ENCODE measurements at places on chromosomes 5 and 9.

GRCh38 chr5:109412981-109413402 lies 3.2 kb upstream of the PJA2 start:
- no peak for DNase-seq

DNA sequence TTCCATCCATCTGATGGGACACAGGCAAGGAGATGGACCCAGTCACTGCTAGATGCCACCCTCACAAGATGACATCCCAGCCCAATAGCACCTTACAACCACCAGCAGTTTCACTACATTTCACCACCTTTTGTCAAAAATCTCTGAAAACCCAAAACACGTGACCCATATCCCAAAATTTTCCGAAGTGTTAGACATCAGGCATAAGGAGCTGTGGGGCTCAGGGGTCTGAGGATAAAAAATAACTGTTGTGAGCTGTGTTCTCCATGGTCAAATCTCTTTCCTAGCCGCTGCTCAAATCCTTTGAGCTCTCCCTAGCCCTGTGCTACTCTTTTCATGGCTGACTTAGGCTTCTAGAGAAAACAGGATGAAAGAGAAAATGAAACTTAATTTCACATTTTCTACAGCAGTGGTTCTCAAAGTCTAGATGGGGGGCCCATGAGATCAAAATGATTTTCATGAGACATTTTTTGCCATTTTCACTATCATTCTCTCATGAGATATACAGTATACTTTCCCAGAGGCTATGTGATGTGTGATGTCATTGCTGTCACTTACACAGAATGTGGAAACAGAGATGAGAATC lies 40.7 kb downstream of the TIMD4 start:
- no peak for DNase-seq

GRCh38 chr5:132951897-132952296 lies 11.5 kb downstream of the AFF4 start:
- DNase-seq, result no peak

GRCh38 chr9:19232823-19233194 lies 2.3 kb downstream of the DENND4C start:
- no peak for DNase-seq

GRCh38 chr5:72035831-72036230 lies 71.4 kb upstream of the MAP1B start:
- DNase-seq, result no peak

DNA sequence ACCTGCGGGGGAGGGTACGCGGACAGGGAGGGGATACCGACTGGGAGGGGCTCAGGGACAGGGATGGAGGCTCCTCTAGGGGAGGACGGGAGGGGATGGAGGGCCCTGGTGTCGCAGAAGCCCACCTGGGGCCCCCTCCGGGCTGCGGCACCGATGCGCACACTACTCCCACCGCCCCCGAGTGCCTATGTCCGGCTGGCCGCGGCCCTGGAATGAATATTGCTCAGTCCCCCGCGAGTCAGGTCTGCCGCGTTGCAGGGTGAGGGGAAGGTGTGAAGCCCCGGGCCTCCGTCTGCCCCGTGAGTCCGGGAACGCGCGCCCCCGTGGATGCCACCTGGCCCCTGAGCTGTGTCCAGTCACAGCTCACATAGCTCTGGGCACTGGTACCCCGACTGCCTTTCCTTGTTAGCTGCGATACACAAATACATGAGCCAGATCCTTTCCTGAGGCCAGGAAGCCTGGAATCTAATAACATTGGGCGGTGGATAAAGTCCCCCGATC lies 44.5 kb upstream of the PRSS3 start:
- DNase-seq, result no peak

DNA sequence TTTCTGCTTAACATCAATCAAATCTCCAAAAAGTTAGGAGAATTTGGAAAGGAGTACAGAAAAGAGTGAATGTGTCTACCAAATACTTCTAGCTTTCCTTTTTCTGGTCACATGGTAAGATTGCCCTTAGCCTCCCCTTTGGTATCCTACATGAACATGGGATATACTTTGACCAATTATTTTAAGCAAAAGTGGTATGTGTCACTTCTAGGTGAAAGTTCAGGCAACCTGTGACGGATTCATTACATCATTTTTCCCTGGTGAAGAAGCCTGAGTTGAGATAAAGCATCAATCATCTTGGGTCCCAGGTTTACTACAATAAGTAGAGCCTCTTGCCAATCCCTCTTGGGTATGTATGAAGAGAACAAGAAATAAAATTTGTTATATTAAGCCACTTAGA lies 419.2 kb downstream of the PDE4D start:
- DNase-seq, result no peak

- DNase-seq, result peak; percentile 85
Measured at GRCh38 chr9:95462249-95463147, 54.3 kb downstream of the PTCH1 start.

DNA sequence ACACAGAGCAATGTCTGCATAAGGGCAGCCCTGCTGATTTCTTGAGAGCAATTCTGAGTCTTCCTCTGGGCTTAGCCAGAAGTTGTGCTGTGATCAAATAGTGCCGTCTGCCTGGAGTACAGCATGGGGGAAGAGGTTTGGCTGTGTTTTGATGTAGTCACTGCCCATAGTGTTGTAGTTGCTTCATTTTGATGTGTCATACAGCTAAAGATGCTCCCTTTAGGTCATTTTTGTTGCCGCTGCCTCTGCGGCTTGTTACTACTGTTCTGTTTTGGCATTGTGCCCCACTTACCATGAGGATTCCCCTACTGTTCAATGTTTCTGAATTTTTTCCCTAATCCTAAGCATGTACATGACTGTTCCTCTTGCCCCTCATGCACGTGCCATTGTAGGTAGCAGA lies 23.0 kb downstream of the SLC36A1 start:
- no peak for DNase-seq

GRCh38 chr9:126326228-126327005 lies at the start of gene MVB12B:
Gene MVB12B (plus strand): TSS chr9:126326829. CDS start chr9:126326930, 101 bp downstream.
- DNase-seq, result no peak

- no peak for DNase-seq
Measured at GRCh38 chr5:128469912-128470311, 68.1 kb downstream of the FBN2 start.

DNA sequence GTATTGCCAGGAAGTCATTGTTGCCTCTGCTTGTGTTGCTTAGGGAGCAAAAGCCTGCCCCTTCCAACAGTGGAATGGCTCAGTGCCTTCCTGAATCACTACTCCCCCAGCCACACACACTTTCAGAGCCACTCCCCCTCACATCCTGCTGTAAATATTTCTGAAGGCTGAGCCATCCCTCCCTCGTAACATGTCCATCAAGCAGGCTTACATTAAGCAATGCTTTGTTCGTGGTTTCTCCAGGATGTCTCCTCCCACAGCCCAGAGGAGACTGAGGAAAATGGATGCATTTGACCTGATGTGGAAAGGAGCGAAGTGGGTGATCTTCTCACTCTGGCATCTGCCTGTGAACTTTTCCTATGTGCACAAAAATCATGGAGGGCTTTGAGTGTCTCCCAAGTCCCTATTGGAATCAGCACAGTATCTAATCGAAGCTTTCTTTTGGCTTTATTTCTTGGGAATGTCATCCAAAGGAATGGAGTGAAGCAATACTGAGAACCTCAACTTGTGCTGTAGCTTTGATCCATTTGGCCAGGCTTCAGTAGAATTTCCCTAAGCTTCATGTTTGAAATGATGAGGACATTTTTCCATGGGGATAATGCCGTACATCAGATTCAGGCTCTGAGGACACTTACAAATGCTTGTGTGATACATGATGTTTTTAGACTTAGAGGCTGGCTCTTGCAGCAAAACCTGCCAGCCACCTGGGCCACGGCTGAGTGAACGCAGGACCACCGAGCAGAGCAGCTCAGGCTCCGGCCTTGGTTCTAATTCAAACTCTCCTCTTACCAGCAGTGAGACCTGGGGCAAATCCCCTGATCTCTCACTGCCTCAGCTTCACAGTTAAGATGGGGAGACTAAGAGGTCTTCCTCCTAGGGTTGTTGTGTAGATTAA lies 389.1 kb downstream of the ENC1 start:
- DNase-seq, result no peak

GRCh38 chr5:139417214-139417613 lies 13.3 kb upstream of the SPATA24 start:
- DNase-seq, result no peak

DNA sequence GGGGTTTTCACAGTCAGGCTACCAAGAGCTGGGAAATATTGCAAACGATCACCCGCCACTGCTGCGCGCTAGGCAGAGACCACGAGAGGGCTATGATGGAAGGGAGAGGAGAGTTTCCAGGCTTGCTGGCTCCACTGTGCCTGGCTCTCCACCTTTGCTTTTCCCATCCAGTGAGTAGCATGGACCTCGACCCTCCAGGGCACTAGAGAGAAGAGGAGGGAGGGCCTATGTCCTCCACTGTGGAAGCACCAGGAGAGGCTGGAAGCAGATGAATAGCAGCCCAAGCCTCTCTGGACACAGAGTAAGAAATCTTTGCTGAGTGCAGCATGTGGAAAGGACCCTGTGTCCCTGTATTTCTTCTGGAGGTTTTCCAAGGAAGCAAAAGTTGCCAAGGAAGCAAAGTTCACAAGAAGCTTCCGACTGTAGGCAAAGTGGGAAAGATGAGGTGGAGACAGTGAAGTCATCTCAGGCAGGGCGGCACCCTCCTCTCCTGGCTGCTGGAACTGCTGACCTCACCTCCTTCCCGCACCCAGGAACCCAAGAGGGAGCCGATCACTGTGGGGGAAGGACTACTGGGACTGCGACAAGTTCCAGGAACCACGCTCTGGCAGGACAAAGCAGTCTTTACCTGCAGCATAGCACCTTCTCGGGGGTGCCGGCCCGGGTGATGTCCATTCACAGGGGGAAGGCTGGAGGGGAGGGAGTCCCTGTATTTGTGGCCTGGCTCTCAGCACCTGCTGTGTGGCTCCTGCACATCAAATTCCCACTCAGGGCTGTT lies 79.6 kb downstream of the CSNK1A1 start:
- no peak for DNase-seq

DNA sequence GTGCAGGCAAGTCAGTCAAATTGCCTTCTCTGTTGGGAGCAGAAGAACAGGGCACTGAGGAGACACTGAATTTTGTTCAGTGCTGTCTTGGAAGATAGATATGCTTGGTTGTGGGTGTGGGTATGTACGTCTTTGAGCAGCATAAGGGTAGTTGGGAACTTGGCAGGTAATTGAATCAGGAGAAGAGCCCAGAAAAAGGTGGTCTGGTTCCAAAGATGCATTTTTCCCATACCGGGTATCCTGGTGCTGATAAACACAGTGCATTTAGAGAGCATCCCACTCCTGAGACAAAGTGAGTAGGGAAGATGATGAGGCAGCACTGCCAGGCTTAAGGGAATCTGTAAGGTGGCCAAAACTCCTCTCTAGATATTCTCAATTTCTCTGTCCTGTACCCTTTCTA lies 40.6 kb downstream of the TEK start:
- no peak for DNase-seq

- DNase-seq, result no peak
Measured at GRCh38 chr9:38313421-38313820, 79.1 kb upstream of the ALDH1B1 start.

GRCh38 chr5:13278148-13278547 lies 666.3 kb downstream of the DNAH5 start:
- DNase-seq, result no peak

GRCh38 chr5:167819406-167819805 lies 472.0 kb upstream of the WWC1 start:
- no peak for DNase-seq
